ENCODE measurements at places on chromosomes 7 and 10. TPM values are rescaled to one million over a fixed set of nuclear protein-coding genes. Genes with fewer than 3 reads are reported as not detected.

GRCh38 chr7:100175296-100175935, 1.8 kb downstream of the GPC2 start:
- H3K27me3 ChIP-seq = peaks cover 7% of the 10 kb centered on the region
- H3K4me1 ChIP-seq = peaks cover 30% of the 10 kb centered on the region
- H3K27ac ChIP-seq = no peak overlapping the region
- no peak for DNase-seq
- no peaks in the 10 kb centered on the region for H3K36me3 ChIP-seq
- H3K4me3 ChIP-seq = no peak overlapping the region

- H3K27ac ChIP-seq = peak overlapping the region; percentile 93
- no peaks in the 10 kb centered on the region for H3K27me3 ChIP-seq
- H3K4me3 ChIP-seq = peak overlapping the region; percentile 86
- peaks cover 32% of the 10 kb centered on the region for H3K4me1 ChIP-seq
- DNase-seq = no peak
These were observed 27.1 kb downstream of the ZNF775 start for GRCh38 chr7:150406312-150406566.

DNA sequence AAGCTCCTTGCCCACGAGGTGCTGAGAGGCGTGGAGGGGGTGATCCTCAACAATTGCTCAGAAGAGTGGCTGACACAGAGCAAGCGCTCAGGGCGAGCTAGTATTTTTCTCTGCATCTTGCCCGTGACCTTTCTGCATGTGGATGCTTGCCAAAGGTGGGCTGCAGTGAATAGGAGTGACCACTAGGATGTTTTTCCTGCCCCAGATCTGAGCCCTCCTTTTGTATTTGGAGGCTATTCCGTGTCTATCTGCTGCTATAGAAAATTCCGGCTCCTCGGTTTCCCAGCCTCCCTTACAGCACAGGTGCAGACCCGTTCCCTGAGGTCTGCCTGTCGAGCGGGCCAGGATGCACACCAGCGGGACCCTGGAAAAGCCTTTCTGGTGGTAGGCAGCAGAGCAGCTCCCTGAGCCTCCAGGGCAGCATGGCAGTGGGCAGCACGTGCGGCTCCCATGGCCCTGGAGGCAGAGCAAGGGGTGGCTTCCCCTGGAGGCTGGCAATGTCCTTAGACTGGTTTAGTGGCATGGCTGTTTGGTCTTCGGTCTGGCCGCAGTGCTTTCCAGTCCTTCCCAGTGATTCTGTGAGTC, 145.1 kb upstream of the PCBD1 start:
- no peak overlapping the region for H3K4me3 ChIP-seq
- H3K36me3 ChIP-seq = no peaks in the 10 kb centered on the region
- DNase-seq = no peak
- no peaks in the 10 kb centered on the region for H3K27me3 ChIP-seq
- no peak overlapping the region for H3K27ac ChIP-seq
- H3K4me1 ChIP-seq = no peaks in the 10 kb centered on the region

OR2A5 gene
- not detected for total RNA-seq

- no peak overlapping the region for H3K27ac ChIP-seq
- no peaks in the 10 kb centered on the region for H3K36me3 ChIP-seq
- no peak for DNase-seq
- H3K4me3 ChIP-seq = no peak overlapping the region
- H3K4me1 ChIP-seq = no peaks in the 10 kb centered on the region
These were observed 83.5 kb downstream of the ST7 start for GRCh38 chr7:117036836-117037235.

EPDR1 gene
- 1.1 TPM for total RNA-seq

GRCh38 chr7:108860615-108861014, 290.9 kb downstream of the DNAJB9 start:
- no peaks in the 10 kb centered on the region for H3K4me1 ChIP-seq
- H3K27me3 ChIP-seq = no peaks in the 10 kb centered on the region
- H3K36me3 ChIP-seq = no peaks in the 10 kb centered on the region
- H3K27ac ChIP-seq = no peak overlapping the region
- no peak overlapping the region for H3K4me3 ChIP-seq

DNA sequence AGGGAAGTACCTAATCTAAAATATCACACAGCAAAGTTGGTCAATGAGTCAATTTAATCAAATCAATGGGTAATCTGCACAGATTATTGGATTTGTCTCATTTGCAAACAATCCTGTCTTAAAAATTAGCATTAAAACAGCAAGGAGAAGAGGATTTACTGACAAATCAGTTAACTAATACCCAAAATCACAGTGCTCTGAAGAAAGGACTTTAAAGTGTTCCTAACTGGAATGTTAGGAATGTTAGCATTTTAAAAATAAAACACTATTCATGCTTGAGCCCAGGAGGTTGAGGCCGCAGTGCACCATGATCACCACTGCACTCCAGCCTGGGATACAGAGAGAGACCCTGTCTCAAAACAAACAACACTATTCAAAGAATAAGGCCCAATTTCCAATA, 83.1 kb downstream of the CHCHD3 start:
- H3K27me3 ChIP-seq = no peaks in the 10 kb centered on the region
- no peak overlapping the region for H3K27ac ChIP-seq
- H3K4me1 ChIP-seq = no peaks in the 10 kb centered on the region
- DNase-seq = no peak
- no peaks in the 10 kb centered on the region for H3K36me3 ChIP-seq
- no peak overlapping the region for H3K4me3 ChIP-seq

ANKRD61 gene
- total RNA-seq = not detected

ARMC3 gene
- not detected for total RNA-seq

DNA sequence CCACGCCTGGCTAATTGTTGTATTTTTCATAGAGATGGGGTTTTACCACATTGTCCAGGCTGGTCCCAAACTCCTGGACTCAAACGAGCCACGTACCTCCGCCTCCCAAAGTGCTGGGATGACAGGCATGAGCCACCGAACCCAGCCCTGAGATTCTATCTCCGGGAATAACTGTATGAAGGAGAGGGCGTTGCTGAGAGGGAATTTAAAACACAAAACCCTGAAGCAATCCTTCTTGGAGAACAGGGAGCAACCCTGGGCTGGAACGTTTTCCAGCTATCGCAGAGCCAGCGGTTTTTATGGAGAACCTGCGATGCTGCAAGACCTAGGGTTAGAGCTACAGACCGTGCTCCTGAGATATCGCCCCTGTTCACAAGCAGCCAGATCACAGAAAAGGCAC, 144.6 kb downstream of the PRKAG2 start:
- no peak overlapping the region for H3K27ac ChIP-seq
- no peaks in the 10 kb centered on the region for H3K4me1 ChIP-seq
- no peak for DNase-seq
- H3K4me3 ChIP-seq = no peak overlapping the region

DNA sequence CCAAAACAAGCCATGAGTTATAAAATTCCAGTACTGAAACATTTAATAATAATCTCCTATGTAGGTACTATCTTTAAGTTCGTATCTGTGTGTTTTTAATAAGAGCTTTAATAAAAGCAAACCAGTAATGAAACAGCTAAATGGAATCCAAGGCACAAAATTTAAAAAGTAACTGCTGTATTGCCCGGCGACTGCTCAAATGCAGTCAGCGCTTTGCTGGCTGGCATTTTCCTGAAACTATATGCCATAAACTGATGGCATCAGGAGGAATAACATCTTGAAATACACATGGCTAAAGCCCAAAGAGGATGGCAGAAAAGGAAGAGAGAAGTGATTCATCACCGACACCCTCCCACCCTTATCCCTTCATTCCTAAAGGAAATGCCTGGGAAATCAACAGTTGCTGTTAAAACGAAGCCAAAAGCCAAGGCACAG, 133.1 kb downstream of the CUBN start:
- no peak overlapping the region for H3K27ac ChIP-seq
- H3K4me1 ChIP-seq = peaks cover 5% of the 10 kb centered on the region
- DNase-seq = no peak
- no peaks in the 10 kb centered on the region for H3K36me3 ChIP-seq
- H3K4me3 ChIP-seq = no peak overlapping the region

PIP gene
- not detected for total RNA-seq

DNA sequence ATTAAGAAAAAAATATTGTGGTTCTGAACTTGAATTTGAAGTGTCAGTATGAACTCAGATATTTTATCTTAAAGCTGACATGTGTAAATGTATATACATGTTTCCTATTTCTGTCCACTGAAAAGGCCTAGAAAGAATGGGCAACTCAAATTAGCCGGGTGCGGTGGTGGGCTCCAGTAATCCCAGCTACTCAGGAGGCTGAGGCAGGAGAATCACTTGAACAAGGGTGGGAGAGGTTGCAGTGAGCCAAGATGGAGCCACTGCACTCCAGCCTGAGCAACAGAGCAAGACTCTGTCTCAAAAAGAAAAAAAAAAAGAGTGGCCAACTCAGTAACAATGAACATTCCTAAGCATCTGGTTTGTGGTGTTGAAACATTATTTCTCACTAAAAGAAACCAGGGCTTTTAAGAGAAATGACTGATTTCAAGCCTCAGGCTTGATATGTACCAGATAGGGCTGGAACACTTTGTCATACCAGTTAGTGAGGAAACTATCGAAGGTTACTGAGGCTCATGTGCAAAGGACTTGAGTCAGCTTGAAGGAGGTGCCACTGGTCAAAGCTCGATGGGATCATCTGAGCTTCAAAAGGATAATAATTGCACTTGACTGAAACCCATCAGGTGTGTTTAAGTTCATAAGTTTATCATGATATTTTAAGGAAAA, 40.5 kb downstream of the AOAH start:
- H3K27me3 ChIP-seq = no peaks in the 10 kb centered on the region
- DNase-seq = no peak
- no peak overlapping the region for H3K4me3 ChIP-seq
- H3K27ac ChIP-seq = no peak overlapping the region
- H3K36me3 ChIP-seq = no peaks in the 10 kb centered on the region
- peaks cover 16% of the 10 kb centered on the region for H3K4me1 ChIP-seq

GDF10 gene
- 0.18 TPM for total RNA-seq

GRCh38 chr7:479115-479947, 40.3 kb downstream of the PDGFA start:
- no peak overlapping the region for H3K4me3 ChIP-seq
- no peaks in the 10 kb centered on the region for H3K27me3 ChIP-seq
- no peak overlapping the region for H3K27ac ChIP-seq
- H3K4me1 ChIP-seq = no peaks in the 10 kb centered on the region
